Memory B cell (primary cell): ENCODE measurements at places on chromosomes 13 and 19.

- no peak for DNase-seq
Observed at GRCh38 chr13:23771552-23771951, 117.6 kb downstream of the MIPEP start.

- peak; percentile 24 for DNase-seq
Observed at GRCh38 chr13:23899555-23899954, 2.3 kb upstream of the C1QTNF9B start.

GRCh38 chr13:29654843-29655547 is 59.5 kb upstream of the SLC7A1 start:
- DNase-seq, result no peak

DNA sequence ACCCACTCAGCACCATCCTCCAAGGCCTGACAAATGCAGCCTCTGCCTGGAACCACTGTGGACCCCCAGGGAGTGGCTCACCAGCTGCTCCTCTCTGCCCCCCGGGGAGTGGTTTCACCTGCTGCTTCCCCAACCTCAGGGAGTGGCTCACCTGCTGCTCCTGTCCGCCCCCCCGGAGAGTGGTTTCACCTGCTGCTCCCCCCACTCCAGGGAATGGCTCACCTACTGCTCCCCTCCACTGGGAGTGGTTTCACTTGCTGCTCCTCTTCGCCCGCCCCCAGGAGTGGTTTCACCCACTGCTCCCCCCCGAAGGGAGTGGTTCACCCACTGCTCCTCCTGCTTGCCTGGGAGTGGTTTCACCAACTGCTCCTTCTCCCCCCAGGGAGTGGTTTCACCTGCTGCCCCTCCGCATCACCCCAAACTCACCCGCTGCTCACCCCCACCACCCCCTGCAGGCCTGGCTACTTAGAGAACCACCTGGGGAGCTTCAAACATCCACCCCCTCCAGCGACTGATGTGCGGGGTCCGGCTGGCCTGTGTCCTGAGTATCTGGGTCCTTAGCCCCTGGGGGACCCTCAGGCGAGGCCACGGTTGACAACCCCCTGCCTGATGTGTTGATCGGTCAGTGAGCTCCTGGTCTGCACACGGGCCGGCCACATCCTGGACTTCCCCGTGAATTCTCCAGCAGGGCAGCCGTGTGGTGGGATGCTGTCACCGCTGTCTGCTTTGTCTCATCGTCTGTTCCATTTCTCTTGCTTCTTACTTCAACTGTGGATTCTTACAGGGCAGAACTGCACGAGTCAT is 14.6 kb upstream of the TMEM255B start:
- DNase-seq, result no peak

DNA sequence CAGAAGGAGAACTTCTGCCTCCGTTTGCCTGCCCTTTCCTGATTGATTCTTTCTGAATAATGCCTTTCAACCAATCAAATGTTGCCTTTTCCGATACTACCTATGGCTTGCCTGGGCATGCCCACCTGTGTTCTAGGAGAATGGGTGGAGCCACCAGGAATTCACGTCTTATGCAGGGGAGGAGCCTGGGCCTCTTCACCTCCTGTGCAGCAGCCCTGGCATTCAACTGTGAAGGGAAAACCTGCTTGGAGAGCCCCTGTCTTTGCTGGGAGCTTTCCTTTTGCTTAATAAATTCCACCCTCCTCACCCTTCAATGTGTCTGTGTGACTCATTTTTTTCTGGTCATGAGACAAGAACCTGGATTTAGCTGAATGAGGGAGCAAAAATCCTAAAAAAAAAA is 730.7 kb downstream of the UQCRFS1 start:
- no peak for DNase-seq

DNA sequence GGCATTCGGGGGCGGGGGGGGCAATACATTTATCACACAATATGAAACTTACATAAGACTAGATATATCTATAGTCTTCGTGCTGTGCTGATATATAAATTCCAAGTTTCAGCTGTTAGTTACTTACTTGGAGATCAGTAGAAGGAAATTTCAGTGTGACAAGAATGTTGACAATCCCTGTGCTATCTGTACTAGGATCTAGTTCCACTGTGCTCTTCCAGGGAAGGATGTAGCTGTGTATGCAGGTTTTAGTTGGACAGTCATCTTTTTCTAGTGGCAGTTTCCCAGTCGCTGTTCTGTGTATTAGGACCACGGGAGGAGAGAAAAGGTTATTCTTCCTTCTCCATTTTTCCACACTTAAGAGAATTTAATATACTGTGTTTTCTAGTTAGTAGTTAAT is 3.2 kb upstream of the TRIM13 start:
- DNase-seq, result no peak

DNA sequence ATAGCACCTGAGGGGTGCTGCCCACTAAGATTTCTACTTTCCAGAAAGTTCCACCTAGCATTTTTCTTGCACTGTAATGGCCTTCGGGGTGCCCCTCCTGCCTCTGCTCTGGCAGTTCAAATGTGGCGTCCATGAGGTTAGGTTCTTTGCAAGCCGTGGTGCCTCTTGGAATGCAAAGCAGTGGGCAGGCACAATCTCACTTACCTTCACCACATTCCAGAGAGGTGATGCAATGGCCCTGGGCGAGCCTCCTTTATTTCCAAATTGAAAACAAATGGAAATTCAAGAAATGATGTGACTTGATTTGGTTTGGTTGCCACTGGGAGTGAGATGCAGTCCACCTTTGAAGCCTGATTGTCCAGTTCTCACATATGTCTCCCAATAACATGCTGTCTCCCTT is 46.9 kb downstream of the FGF9 start:
- DNase-seq, result no peak

- no peak for DNase-seq
Observed at GRCh38 chr19:28065026-28065425, 1147.9 kb downstream of the UQCRFS1 start.

- no peak for DNase-seq
Observed at GRCh38 chr13:74466864-74467263, 332.7 kb upstream of the KLF12 start.

- no peak for DNase-seq
Observed at GRCh38 chr19:56271151-56271550, 1.4 kb upstream of the EDDM13 start.

DNA sequence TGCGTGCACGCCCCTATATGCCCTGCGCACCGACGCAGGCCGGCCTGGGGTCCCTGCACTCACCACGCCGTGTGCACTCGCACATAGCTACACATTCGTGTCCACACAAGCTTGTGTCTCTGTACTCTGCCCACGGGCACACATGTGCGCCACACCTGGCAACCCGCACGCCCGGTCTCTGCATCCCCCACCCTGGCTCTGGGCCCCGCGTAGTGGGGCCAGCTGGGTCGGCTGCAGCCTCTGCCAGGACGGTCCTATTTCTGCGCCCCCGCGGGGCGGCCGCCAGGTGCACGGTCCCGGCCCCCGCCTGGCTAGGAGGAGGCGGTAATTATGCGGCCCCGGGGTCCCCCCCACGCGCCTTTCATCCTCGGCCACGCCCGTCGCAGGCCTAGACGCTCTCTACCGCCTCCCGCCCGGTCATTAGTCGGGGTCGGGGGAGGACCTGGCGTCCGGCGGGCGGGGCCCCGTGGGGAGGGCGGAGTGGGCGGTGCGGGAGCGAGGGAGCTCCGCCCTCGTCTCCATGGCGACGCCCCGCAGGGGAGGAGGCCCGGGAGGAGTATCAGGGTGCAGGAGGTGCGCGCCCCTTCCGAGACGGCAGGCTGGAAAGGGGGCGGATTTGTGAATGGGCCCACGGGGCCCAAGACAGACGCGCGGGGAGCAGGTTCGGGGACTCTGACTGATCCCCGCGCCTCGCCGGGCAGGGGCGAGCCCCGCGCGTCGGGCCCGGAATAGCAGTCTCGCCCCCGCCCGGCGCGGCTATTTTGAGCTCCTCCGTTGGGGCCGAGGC is 2.8 kb upstream of the CIRBP start:
- peak; percentile 93 for DNase-seq

GRCh38 chr19:34489175-34489574 is 7.6 kb downstream of the WTIP start:
- DNase-seq, result no peak

- no peak for DNase-seq
Observed at GRCh38 chr13:65656740-65657329, 1573.3 kb downstream of the PCDH9 start.

DNA sequence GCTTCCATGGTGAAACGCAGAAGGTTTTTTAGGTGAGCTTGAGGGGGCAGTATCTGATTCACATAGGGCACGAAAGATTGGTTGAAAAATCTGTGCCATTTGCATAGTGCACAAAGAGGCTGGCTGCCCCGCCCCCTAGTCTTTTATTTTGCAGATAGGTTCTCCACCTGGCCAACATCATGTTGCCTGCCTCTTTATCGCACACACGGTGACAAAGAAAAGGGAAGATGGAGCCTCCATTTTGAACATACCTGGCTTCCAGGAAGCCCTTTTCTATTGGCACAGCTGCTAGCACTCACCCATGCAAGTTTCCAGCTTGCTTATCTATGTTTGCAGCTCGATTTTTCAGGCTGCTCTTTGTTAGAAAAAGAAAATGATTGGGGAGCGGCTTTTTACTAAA is 316.2 kb upstream of the KLHL1 start:
- no peak for DNase-seq

GRCh38 chr13:32905063-32905863 is 111.0 kb upstream of the KL start:
- no peak for DNase-seq

GRCh38 chr13:111008351-111008750 is 93.5 kb upstream of the ANKRD10 start:
- DNase-seq, result no peak

DNA sequence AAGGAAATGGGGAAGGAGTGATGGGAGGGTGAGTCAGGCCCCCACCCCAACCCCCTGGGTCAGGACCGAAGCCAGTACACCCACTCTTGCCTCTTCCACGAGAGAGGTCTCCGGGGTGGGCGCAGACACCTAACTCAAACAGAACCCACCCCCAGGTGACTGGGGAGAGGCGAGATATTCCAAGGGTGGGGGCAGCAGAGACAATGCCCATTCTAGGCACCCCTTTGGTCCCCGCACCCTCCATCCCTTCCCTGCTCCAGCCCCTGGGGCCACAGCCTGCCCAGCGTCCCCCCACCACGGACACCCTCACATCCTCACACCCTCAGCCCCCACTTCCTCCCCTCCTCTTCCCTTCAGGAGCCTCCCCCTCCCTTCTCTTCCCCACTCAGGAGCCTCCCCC is 682 bp downstream of the ZSCAN18 start:
- no peak for DNase-seq

GRCh38 chr13:93922063-93922855 is 557.2 kb downstream of the DCT start:
- DNase-seq, result no peak

- no peak for DNase-seq
Observed at GRCh38 chr13:37475151-37475550, 123.4 kb downstream of the POSTN start.

DNA sequence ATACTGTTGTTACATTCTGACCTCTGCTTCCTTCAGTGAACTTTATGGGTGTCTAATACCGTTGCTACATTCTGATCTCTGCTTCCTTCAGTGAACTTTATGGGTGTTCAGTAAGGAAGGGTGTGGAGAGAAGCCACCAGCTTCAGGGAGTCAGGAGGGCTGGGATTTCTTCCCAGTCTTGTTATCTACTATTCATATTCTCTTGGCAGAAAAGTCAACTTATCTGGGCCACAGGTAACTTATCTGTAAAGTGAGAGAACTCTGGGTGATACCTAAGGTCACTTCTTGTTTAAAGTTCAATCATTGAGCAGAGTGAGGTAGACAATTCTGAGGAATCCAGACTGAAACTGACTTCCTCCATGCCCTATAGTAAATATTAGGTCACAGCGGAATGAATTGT is 71.2 kb upstream of the STK24 start:
- DNase-seq, result no peak

DNA sequence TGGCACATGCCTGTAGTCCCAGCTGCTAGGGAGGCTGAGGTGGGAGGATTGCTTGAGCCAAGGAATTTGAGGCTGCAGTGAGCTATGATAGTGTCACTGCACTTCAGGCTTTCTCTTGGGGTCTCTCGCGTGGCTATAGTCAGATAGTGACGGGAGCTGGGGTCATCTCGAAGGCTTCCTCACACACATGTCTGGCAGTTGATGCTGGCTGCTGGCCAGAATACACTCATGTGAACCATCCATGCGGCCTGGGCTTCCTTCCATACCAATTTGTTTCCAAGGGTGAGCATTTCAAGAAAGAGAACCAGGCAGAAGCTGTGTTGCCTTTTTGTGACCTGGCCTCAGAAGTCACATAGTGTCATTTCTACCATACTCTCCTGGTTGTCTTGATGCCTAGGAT is 26.4 kb downstream of the LEUTX start:
- no peak for DNase-seq

DNA sequence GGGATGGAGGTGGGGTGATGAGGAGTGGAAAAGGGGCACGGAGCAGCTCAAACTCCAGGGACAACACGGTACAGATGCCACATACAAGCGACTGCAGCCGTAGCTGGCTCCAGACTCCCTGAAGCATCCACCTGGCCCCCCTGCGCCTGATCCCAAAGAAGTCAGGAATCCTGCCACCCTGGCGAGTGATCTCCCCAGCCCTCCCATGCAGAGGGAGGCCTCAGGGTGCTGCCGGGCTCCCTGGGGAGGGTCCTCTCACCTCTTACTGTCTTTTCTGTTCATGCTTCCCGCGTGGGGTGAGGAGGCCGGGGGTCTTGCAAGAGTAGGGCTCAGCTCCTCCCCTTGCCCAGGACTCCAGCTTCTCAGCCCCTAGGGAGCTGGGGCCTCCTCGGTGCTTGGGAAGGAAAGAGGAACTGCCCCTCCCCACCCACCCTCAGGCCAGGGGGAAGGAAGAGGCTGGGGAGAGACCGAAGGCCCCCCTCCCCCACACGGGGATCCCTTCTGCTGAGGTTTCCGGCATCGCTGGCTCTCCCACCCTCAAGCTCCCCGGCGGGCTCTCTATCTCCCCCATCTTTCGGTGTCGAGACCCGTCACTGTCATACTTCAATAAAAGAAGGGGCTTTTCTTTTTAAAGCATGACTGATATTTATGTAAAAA is at the start of gene RASGRP4:
TSS of gene RASGRP4 (minus strand) at position 410 of the 657 bp plus-strand sequence. CDS start at position 282, 128 bp downstream.
- no peak for DNase-seq

- no peak for DNase-seq
Observed at GRCh38 chr19:39705578-39706188, 1.4 kb downstream of the LGALS14 start.

- no peak for DNase-seq
Observed at GRCh38 chr19:52941941-52942385, 18.7 kb upstream of the ZNF888 start.

- no peak for DNase-seq
Observed at GRCh38 chr13:112175162-112176075, 108.5 kb downstream of the SOX1 start.

DNA sequence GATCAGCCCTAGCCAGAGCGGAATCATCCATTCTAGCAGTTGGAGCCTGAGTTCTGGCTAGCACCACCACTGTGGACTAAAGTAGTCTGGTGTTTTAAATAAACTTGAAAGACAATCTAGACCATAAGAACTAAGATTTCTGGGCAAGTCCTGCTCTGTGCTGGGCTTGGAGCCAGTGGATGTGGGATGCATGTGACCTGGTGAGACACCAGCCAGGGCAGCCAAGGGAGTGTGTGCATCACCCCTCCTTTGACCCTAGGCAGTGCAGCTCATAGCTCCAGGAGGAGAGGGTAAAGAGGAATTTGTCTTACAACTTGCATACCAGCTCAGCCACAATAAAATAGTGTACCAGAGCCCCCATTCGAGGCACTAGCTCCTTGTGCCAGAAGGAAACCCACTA is 21.0 kb downstream of the ITGBL1 start:
- DNase-seq, result no peak

- DNase-seq, result no peak
Observed at GRCh38 chr19:54600212-54600611, 6.8 kb downstream of the LILRA1 start.
